ENCODE measurements at places on chromosomes 11 and 22. TPM values are rescaled to one million over a fixed set of nuclear protein-coding genes. Genes with fewer than 3 reads are reported as not detected.

- DNase-seq: no peak
- H3K4me1 ChIP-seq: peaks cover 37% of the 10 kb centered on the region
- H3K4me3 ChIP-seq: no peak overlapping the region
- H3K27me3 ChIP-seq: no peaks in the 10 kb centered on the region
Observed at GRCh38 chr22:36334821-36335603, 52.8 kb downstream of the MYH9 start.

CNTN5 gene
- not detected for polyA plus RNA-seq

WEE1 gene
- polyA plus RNA-seq: 24.2 TPM

DNA sequence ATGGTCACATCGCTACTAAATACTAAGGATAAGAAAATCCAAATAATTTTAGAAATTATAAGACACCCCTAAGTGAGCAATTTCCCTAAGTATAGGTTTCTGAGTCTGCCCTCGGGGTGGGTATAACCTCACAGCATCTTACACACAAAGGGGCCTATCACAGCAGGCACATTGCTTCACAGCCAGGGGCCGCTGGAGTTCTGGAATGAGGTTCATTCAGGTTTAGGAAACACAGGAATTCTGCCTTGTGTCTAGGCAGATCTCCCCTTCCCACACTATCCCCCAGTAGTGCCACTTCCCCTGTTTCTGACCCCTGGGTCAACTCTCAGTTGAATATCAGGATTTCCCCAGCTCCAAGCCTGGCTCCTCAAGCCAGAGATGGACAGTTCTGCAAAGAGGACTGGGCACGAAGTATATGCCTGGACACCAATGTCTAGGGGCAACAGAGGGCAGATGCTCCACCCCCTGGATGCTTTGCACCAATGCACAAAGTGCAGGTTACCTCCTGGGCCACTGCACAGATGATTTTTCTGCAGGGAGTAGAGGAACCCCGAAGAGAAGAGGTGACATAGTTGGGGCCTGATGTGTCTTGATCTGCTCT is 11.4 kb downstream of the TUBA8 start:
- H3K4me3 ChIP-seq: no peak overlapping the region
- no peaks in the 10 kb centered on the region for H3K27me3 ChIP-seq
- peaks cover 7% of the 10 kb centered on the region for H3K4me1 ChIP-seq

GRCh38 chr11:67345920-67346819 is 7.2 kb downstream of the POLD4 start:
- DNase-seq: peak; percentile 32
- no peaks in the 10 kb centered on the region for H3K36me3 ChIP-seq
- peaks cover 16% of the 10 kb centered on the region for H3K4me1 ChIP-seq
- H3K27ac ChIP-seq: no peak overlapping the region
- H3K27me3 ChIP-seq: no peaks in the 10 kb centered on the region

GRCh38 chr11:64316672-64317324 is 561 bp downstream of the TRMT112 start:
- H3K4me3 ChIP-seq: peak overlapping the region; percentile 99
- H3K4me1 ChIP-seq: peaks cover 22% of the 10 kb centered on the region
- H3K36me3 ChIP-seq: peaks cover 1% of the 10 kb centered on the region

- DNase-seq: peak; percentile 9
- no peaks in the 10 kb centered on the region for H3K36me3 ChIP-seq
- no peak overlapping the region for H3K27ac ChIP-seq
- peaks cover 12% of the 10 kb centered on the region for H3K4me1 ChIP-seq
- no peak overlapping the region for H3K4me3 ChIP-seq
- H3K27me3 ChIP-seq: no peaks in the 10 kb centered on the region
Observed at GRCh38 chr11:74057249-74058151, 48.6 kb upstream of the UCP3 start.

DNA sequence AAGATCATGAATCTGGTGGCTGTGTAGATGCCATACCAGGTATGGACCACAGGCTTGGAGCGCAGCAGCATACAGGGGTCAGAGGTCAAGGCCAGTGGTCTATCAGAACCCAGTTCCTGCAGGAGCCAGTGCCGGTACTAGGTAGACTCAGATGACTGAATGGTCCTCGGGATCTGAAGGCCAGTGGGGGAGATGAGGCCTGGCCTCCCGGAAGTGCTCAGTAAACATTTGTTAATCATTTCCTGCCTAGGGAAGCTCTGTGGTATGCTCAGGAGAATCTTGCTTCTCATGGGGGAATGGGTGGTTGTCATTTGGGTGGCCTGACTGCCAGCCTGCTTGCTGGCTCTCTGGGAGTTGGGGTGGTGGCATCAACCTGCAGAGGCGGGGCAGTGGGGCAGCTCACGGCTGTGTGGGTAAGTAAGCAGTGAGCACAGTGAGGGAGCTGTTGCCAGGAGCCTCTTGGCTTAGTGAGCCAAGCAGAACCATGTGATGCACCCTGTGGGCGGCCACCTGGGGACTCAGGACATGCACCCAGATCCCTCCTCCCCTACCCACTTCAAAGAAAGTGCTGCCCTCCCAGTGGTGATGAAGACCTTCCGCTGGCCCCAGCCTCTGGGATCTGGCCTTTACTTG is 33.0 kb downstream of the PTPRJ start:
- H3K27me3 ChIP-seq: no peaks in the 10 kb centered on the region
- no peaks in the 10 kb centered on the region for H3K36me3 ChIP-seq
- H3K27ac ChIP-seq: no peak overlapping the region

DNA sequence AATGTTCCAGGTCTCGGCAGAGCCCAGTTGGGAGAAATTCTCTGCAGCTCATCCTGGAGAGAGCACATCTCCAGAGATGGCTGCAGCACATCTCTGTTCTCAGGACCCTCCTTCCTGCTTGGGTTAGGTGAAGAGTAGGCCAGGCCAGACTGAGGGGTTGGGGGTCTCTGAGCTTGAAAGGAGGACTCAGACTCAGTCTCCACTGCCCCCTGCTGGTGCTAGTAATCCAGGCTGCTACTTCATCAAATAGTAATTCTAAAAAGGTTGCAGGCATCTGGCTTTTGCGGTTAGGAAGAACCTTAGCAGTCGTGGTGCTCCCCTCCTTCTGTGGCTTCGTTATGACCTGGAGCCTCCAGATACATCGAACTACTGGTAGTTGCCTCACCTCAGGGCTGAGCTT is 9.7 kb downstream of the TUB start:
- H3K27ac ChIP-seq: no peak overlapping the region
- no peaks in the 10 kb centered on the region for H3K27me3 ChIP-seq
- no peaks in the 10 kb centered on the region for H3K4me1 ChIP-seq
- DNase-seq: peak; percentile 20
- H3K36me3 ChIP-seq: no peaks in the 10 kb centered on the region

- H3K27me3 ChIP-seq: no peaks in the 10 kb centered on the region
- no peaks in the 10 kb centered on the region for H3K36me3 ChIP-seq
- no peaks in the 10 kb centered on the region for H3K4me1 ChIP-seq
Observed at GRCh38 chr11:97993562-97993961, 1027.2 kb upstream of the CNTN5 start.

DNHD1 gene
- 13.3 TPM for polyA plus RNA-seq

- no peak for DNase-seq
- H3K4me3 ChIP-seq: no peak overlapping the region
- 0 out of 2 replicates have a peak, but pooled peaks cover 2% of the 10 kb centered on the region for H3K27me3 ChIP-seq
- peaks cover 7% of the 10 kb centered on the region for H3K4me1 ChIP-seq
Observed at GRCh38 chr11:76321820-76322524, 59.0 kb downstream of the THAP12 start.

DNA sequence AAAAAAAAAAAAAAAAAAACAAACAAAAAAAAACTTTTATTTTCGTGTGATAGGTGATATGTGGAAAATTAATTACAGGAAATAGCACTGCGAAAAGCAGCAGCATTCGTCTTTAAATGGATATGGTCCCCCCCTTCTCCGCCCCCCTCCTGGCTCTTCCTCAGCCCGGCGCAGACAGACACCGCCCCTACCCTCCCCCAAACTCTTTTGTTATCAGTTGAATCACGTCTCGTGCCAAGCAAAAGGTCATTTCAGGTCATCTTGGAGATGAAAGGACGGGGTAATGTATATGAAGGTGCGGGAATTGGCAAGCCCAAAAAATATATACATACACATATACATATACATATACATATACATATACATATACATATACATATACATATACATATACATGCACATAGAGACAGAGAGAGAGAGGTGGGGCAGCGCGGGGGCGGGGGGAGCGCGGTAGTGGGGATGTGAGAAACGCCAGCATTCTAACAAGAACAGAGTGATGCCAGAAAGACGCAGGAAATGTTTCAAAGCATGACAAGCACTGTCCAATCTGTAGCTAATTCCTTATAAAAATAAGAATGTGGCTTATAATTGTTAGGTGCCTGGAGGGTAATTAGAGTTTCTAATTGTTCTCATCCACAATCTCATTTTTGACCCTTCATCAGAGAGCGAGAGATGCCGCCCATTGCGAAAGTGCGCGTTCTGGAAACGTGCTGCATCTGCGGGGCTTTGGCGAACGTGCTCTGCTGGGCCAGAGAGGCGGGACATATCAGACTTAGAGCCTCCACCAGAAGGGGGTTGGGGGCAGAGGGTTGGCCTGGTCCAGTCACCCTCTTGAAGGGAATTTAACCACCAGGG is 214.5 kb upstream of the UBASH3B start:
- peak overlapping the region; percentile 33 for H3K4me3 ChIP-seq
- H3K36me3 ChIP-seq: no peaks in the 10 kb centered on the region
- peak overlapping the region; percentile 83 for H3K27ac ChIP-seq

GRCh38 chr11:33258631-33259205 is 1.5 kb downstream of the HIPK3 start:
- no peaks in the 10 kb centered on the region for H3K36me3 ChIP-seq
- H3K27me3 ChIP-seq: no peaks in the 10 kb centered on the region
- peak overlapping the region; percentile 98 for H3K27ac ChIP-seq
- H3K4me3 ChIP-seq: peak overlapping the region; percentile 99
- peaks cover 49% of the 10 kb centered on the region for H3K4me1 ChIP-seq
- DNase-seq: peak; percentile 53

SLC22A6 gene
- polyA plus RNA-seq: not detected

DNA sequence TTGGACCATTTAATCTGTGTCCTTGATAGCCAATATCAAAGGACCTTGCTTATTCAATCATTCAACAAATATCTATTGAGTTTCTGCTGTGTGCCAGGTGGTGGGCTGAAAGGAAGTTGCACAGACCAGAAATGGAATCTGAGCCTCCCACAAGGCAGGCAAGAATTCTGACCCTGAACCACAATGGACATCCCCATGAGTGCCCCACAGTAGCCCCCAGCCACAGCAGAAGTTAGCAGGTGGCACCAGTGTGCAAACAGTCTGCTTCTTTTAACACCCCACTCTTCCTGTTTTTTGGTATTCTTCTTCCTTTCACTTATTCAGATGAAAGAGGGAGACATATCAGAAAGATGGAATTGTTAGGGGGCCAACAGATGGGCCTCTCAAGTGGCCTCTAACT is 12.2 kb upstream of the SERPING1 start:
- no peaks in the 10 kb centered on the region for H3K36me3 ChIP-seq
- no peak overlapping the region for H3K27ac ChIP-seq
- DNase-seq: no peak
- no peaks in the 10 kb centered on the region for H3K27me3 ChIP-seq
- peaks cover 36% of the 10 kb centered on the region for H3K4me1 ChIP-seq

DNA sequence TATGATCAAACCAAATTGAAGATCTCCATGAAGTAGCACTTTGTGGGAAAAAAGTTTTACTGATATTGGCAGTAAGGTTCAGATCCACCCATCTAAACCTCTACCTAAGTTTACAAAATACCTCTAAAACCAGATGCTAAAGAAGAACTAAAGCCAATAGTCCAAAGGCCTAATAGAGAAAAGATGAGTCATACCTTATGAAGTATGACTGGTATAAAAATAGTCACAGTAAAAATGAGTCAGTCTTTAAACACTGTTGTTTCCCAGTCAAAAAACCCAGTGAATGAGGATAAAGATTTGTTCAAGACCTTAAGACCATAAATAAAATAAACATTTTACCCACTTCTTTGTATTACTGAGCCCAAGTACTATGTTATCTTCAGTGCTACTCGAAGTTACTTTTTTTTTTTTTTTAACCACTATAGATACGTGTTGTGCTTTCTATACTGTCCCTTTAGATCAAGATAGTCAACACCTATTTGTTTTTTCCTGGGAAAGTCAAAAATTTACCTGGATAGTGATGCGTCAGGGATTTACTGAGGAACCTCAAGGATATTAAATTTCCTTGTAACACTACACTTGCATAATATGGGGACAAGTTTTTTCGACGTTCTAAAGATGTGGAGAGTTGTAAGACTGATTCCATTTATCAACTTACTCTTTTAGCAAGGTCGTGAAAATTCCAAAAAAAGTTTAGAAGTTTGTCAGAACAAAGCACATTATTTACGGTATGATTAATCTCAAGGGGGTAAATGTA is 87.3 kb downstream of the CCDC73 start:
- no peaks in the 10 kb centered on the region for H3K27me3 ChIP-seq
- no peak overlapping the region for H3K4me3 ChIP-seq
- no peaks in the 10 kb centered on the region for H3K36me3 ChIP-seq
- peak; percentile 37 for DNase-seq
- peaks cover 13% of the 10 kb centered on the region for H3K4me1 ChIP-seq

GRCh38 chr11:9397746-9398680 is 13.6 kb downstream of the IPO7 start:
- H3K27me3 ChIP-seq: no peaks in the 10 kb centered on the region
- no peak overlapping the region for H3K27ac ChIP-seq
- no peaks in the 10 kb centered on the region for H3K4me1 ChIP-seq
- no peak for DNase-seq
- peaks cover 1% of the 10 kb centered on the region for H3K36me3 ChIP-seq
- H3K4me3 ChIP-seq: no peak overlapping the region

- H3K27me3 ChIP-seq: no peaks in the 10 kb centered on the region
- DNase-seq: no peak
- H3K4me1 ChIP-seq: no peaks in the 10 kb centered on the region
Observed at GRCh38 chr11:121376130-121376529, 76.0 kb upstream of the SORL1 start.

DNA sequence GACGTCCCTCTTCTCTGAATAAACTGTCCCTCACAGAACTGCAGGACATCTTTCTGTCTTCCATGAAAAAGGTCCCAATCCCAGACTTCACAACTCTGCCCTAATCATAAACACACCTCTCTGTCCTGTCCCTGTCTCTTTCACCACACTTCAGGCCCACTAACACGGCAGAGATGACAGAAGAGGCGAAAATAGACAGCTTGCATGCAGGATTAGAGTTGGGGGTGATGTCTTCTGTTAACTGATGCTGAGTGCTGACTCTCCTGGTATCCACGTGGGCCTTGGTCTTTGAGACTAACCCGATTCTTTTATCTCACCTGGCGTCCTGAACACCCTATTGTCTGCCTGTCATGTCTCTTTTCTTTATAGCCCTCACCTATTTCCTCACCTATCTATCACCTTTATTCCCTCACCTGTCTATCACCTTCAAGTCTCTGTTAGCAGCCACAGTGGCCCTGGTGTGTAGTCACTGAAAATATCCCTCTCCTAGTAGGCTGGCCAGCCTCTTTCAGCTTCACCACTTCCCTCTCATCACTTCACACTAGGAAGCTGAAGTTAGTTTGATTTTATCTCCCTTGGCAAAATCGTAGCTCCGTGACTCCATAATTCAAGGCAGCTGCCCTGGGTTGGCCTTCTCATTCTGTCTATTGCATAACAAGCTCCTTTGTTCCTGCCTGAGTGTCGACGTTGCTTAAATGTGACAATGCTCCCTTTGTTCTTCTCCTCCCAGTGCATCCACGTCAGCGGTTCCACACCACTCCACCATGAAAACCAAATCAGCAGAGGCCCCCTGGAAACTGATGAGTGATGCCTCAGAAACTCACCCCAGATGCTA is 30.6 kb upstream of the DRD2 start:
- H3K27ac ChIP-seq: no peak overlapping the region
- no peaks in the 10 kb centered on the region for H3K36me3 ChIP-seq
- H3K4me3 ChIP-seq: no peak overlapping the region
- peak; percentile 55 for DNase-seq
